Esophagus mucosa (tissue), 1 donor: ENCODE measurements at places on chromosomes 11 and 22. TPM values are rescaled to one million over a fixed set of nuclear protein-coding genes. Genes with fewer than 3 reads are reported as not detected.

DNA sequence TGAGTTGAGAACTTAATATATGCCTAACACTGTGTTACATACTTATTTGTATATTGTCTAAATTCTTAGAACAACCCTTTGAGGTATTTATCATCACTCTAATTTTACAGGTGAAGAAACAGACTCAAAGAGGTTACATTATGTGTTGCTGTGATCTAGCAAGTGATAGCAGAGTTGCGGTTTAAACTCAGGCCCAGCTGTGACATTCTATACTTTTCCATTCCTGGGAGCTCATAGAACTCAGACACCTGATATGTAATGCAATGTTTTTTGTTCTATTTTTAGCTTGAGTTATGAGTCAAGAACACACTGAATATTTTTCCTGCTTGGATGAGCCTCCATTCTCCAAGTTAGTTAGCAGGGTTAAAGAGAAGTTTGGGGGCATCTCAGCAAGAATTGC, 449.7 kb upstream of the DDI1 start:
- ATAC-seq = no peak

DNA sequence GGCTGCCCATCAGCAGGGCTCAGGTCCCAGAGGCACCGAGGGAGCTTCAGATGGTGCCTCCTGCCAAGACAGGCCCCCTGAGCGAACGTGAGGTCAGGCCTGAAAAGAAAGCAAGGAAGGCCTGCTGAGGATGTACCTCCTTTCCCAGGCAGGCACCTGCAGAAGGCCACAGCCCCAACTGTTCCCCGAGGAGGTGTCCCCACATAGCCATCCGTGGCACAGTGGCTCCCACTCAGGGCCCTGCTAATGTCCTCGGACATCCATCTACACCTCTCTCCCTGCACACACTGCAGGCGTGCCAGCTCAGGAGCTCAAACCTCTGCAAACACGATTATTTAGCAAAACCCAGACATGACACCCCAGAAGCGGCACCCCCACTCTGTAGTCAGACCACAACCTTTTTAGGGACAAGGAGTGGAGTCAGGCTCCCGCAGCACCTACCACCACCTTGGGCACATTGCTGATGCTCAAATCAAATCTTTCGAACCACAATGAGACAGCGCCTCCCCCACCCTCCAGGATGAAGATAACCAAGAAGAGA, 36.9 kb downstream of the SHANK2 start:
- ATAC-seq = no peak

GRCh38 chr11:11752679-11753078, 89.1 kb upstream of the USP47 start:
- ATAC-seq = no peak

GRCh38 chr11:18731949-18732821, 6.2 kb upstream of the IGSF22 start:
- peak; percentile 53 for ATAC-seq

GRCh38 chr11:104073950-104074705, 37.7 kb downstream of the DDI1 start:
- ATAC-seq = peak; percentile 98

DNA sequence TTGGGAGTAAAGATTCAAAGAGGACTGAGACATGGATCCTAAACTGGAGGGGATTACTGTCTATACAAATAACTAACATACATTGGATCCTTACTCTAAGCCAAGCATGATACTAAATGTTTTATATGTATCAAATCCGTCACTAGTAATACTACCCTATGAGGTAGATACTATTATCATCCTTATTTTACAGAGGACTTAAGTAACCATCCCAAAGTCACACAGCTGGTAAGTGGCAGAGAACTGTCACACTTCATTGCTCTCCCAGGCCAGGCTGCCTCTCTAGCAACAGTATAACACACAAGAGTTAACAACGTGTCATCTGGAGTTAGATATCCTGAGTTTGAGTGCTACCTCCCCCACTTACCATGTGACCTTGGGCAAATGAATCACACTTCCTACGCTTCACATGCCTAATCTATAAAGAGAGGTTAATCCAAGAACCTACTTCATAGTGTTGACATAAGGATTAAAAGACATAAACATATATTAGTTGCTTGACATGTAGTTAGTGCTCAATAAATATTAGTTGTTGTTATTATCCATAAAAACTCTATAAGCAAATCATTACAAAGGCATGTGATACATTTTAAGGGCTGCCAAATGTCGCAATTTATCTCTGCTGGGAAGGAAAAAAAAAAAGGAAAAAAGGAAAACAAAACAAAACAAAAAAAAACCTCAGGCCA, 33.8 kb upstream of the SPON1 start:
- peak; percentile 76 for ATAC-seq

DNA sequence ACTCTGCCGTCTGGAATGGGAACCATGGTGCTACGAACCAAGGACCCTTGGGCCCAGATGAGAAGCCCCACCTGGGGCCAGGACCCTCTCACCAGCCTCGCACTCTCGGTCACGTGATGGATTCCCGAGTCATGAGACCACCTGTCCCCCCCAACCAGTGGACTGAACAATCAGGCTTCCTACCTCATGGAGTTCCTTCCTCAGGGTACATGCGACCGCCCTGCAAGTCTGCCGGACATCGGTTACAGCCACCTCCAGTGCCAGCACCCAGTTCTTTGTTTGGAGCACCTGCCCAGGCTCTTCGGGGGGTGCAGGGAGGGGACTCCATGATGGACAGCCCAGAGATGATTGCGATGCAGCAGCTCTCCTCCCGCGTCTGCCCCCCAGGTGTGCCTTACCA, 20.8 kb upstream of the SLC25A18 start:
- no peak for ATAC-seq

The ARHGAP8 gene
- 8.9 TPM for total RNA-seq

The SCN2B gene
- 0.32 TPM for total RNA-seq
